Cardiac muscle cell (in vitro differentiated cells and primary cell): ENCODE measurements at places on chromosomes 6 and 20. TPM values are rescaled to one million over a fixed set of nuclear protein-coding genes. Genes with fewer than 3 reads are reported as not detected.

DNA sequence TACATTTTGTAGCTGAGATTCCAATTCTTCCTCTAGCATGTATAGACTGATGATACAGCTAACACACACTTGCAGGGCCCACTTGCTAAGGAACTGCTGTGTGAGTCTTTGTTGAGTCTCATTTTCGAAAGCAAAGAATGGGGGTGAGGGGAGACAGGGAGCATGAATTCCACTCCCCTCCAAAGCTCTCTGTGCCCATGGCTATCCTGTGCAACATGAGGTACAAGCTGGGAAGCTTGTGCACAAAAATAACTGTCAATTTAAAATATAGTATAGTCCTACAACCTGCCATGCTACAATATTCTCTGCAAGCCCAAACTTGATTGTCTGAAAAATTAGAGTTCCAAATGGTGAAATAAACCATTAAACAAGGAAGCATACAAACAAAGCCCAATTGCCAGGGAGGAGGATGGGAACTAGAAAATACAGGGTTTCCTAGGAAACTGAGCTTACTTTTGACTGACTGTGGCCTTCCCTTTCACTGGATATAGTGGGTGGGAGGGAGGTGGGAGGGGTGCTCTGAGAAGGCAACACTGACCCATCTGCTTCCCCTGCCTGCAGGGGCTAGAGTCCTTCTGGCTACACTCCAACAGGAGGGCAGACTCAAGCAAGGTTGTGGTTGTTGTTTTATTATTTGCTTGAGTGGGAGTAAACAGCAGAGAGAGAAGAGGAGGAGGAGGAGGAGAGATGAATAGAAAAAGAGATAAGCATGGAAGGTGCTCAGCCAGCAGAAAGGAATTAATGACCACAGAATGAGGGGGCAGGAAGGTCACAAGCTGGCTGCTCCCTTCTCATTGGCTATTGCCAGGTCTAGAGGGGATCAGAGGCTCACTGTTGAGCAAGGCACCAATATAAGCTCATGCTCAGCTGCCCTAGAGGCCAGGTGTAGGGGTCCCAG is 84.6 kb downstream of the FYN start:
- DNase-seq: no peak

DNA sequence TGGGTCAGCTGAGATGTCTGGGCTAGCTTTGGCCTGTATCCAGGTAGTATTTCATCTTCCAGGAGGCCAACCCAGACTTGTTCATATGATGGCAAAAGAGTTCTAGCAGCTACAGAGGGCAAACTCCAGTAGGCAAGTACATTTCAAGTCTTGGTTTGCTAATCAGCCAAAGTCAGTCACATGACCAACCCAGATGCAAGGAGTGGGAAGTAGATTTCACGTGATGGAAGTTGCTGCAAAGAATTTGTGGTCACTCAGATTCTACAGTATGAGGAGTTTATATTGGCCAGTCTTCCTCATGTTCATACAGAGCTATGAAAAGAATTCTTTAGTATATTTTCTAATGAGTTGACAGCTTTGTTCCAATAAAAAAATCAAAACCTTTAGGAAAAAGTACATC is 101.8 kb downstream of the PHACTR1 start:
- no peak for DNase-seq

DNA sequence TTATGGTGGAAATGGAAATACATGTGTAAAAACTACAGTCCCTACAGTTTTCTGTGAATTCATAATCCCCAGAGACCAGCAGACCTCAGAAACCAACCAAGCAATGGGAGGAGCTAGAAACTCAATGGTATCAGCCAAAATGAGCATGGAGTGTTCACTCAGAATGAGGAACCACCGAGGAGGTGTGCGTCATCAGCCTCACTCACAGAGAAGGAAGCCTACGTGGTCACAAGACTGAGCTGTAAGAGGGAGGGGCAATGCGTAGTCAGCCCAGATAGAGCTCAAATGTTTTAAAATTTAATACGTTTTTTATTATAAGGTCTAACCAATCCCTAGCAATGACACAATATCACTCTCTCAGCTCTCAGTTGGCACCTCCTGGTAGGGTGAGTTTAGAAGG is 17.4 kb downstream of the MYLK4 start:
- peak; percentile 71 for DNase-seq

- DNase-seq: no peak
Measured at GRCh38 chr20:24616258-24617079, 147.0 kb downstream of the SYNDIG1 start.

- DNase-seq: no peak
Measured at GRCh38 chr6:29466241-29466640, 9.3 kb downstream of the OR2H1 start.

GRCh38 chr6:145312481-145312880 is 422.8 kb downstream of the EPM2A start:
- DNase-seq: no peak

- no peak for DNase-seq
Measured at GRCh38 chr6:66940003-66940402, 1233.0 kb upstream of the EYS start.

GRCh38 chr6:47112317-47112716 is 70.2 kb upstream of the ADGRF1 start:
- no peak for DNase-seq

DNA sequence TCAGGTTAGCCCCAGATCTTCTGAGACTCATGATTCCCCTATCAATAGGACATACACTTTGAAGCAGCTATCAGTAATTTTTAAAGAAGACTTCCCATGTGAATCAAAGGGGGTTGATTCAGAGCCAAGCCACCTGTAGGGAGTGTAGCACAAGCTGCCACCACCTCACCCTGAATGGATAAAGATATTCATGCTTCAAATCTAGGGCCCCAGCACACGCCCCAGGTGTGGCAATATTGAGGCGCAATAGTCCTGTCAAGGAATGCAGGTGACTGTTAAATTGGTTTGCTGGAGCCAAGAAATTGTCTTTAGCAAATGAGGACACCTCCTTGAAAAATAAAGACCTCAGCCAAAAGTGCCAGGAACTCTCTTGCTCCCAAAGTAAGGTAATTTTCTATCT is 404.4 kb downstream of the MAFB start:
- no peak for DNase-seq

DNA sequence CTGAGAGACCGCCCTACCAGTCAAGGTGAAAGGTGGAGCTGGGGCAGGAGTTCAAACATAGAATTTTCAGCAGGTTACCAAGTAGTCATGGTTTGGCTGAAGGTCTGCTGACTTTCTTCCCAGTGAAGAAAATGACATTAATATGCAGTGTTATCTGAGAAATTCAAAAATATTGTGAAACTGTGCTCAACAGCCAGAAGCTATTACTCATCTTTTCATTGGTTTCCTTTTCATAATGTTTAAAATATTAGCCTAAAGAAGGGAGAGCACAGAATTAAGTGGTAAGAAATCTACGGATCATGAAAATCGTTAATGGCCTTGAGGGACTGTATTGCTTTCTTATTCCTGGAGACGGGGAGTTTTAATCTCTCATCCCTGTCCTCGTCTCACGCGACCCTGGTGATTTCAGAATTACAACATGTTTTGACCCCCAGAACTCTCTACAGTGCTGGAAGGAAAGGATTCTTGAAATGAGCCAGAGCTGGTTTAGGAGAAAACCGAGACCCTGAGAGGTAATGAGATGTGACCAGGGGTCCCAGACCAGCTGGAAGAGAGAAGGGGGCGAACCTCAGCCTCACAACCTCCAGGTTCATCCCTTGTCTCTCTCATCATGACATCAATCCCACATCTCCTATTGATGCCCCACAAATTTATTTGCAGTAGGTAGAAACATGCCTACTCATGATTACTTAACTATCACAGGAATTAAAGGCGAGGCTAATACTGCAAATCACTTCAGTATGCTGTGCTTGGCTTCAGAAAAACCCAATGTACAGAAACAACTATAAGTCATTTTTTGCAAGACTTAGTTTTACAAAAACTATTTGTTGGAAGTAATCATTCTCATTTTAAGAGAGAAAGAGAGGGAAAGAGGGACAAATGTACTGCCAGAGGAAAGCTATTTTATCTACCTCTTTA is 209.5 kb downstream of the FNDC1 start:
- peak; percentile 78 for DNase-seq

DNA sequence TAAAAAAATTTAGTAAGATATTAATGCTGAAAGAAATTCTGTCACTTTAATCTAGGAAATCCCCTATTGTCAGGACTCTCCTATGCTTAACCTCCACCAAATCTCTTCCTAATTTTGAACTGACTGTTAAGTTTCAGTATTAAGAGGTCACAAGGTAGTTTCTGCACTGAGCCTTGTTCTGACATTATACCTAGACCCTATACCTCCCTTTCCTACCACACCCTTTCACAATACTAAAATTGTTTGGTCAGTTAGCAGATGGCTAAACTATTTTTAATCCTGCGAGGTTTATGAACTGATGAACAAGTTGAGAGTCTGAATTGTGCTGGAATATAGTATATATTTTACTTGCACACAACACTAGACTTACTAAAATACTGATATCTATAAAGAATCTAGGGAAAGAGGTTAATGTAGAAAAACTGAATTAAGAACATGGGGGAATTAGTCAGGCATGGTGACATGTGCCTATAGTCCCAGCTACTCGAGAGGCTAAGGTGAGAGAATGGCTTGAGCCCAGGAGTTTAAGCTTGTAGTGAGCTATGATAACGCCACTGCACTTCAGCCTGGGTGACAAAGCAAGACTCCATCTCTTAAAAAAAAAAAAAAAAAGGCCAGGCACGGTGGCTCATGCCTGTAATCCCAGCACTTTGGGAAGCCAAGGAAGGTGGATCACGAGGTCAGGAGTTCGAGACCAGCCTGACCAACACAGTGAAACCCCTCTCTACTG is 51.5 kb downstream of the HBS1L start:
- no peak for DNase-seq

TMEM170B gene
- 2.6 and 3.0 TPM in 2 replicates for total RNA-seq

GCNT2 gene
- total RNA-seq: 21.4 and 26.2 TPM in 2 replicates

RPS6KA2 gene
- total RNA-seq: 24.0 and 26.4 TPM in 2 replicates

ADGB gene
- not detected in 2 replicates for total RNA-seq

CTCFL gene
- total RNA-seq: 0.09 TPM in 1 of 2 replicates, not detected in the other

RGS17 gene
- total RNA-seq: 0.15 and 0.74 TPM in 2 replicates
